Motor neuron (in vitro differentiated cells): ENCODE measurements at places on chromosomes 11 and 22.

GRCh38 chr11:74284466-74284865, 27.0 kb downstream of the P4HA3 start:
- no peak for ATAC-seq

DNA sequence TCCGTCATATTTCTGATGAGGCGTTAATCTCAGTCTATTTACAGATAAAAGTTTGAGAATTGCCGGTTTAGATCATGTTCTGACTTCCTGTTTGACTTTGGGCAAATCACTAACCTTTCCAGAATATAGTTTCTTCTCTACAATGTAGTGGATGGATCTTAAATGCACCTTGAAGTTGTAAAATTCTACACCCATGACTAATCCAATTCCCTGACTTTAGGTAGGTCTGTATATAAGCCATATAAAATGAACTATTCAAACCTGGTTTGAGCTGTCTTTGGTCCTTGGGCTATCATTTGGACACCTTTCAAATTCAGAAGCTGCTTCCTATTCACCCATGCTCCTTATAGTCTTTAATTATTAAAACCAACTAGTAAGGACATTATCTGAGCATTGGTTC, 52.2 kb upstream of the BLID start:
- no peak for ATAC-seq

GRCh38 chr22:45425101-45425500, 11.6 kb downstream of the RIBC2 start:
- no peak for ATAC-seq

DNA sequence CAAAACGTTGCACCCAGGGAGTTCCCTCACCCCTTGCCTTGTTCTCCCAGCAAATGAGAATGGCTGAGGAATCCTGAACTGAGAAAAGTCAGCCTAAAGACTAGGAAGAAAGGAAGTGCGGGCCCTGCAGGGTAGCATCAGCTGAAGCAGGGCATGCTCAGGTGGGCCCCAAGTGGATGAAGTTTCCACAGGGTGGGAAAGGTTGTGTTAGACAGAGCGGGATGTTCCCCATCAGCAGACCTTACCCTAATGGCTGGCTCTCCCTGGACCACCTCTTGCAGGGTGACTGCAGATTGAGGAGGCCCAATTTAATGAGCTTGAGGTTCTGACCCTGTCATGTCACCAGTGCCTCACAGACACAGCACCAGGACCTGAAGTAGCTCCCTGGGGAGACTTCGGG, 81.5 kb upstream of the MYOD1 start:
- no peak for ATAC-seq

GRCh38 chr22:50318698-50319411, 8.0 kb downstream of the DENND6B start:
- ATAC-seq, result peak; percentile 49

DNA sequence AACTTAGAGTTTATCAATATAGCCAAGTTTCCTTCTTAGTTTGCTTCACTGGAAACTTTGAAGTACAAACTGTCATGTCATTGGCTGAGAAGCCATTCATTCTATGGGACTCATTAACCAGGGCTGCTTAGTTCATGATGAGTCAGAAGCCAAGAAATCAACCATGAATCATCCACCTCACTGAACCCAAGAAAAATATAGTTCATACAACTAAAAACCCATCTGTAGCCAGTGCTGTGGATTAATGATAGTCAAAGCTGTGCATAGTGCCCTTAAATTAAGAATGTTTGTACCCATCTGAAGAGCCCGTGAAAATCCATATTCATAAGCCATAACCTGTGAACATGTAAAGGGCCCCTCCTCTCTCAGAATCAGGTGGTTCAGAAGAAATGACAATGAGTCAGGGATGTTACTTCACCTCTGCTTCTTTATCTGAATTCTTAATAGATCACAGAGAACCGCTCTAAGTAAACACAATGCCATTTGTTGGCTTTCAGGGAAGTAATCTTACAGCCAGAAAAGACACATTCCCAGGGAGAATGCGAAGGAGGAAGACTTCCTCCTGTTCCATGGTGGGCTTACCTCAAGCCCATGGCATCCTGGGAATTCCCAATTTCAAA, 25.4 kb downstream of the MMP20 start:
- ATAC-seq, result peak; percentile 93

GRCh38 chr11:41254966-41255365, 204.5 kb downstream of the LRRC4C start:
- ATAC-seq, result no peak

- no peak for ATAC-seq
Observed at GRCh38 chr11:15859411-15859810, 496.9 kb downstream of the SOX6 start.

GRCh38 chr11:1619449-1619848, 2.5 kb downstream of the KRTAP5-4 start:
- no peak for ATAC-seq

- no peak for ATAC-seq
Observed at GRCh38 chr11:19193916-19194315, 7.9 kb downstream of the CSRP3 start.

- no peak for ATAC-seq
Observed at GRCh38 chr22:16932577-16932976, 75.4 kb downstream of the GAB4 start.
